ENCODE measurements at places on chromosomes 2 and 18.

DNA sequence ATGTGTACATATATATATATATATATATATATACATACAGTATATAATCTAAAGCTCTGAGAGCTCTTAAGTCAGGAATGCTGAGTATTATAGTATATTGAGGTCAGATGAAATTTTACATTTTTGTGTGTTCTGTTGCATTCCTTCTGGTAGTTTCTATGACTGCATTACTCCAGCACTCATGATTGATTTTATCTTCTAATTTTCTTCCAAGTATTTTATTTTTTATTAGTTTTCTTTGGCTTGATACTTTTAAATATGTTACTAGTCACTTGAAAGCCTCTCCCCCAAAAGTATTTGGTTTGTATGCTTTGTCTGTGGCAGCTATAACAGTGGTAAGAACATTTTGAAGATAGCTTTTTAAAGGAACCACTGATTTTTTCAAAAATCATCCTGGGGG is 25.0 kb downstream of the METTL21A start:
- DNase-seq, result no peak

DNA sequence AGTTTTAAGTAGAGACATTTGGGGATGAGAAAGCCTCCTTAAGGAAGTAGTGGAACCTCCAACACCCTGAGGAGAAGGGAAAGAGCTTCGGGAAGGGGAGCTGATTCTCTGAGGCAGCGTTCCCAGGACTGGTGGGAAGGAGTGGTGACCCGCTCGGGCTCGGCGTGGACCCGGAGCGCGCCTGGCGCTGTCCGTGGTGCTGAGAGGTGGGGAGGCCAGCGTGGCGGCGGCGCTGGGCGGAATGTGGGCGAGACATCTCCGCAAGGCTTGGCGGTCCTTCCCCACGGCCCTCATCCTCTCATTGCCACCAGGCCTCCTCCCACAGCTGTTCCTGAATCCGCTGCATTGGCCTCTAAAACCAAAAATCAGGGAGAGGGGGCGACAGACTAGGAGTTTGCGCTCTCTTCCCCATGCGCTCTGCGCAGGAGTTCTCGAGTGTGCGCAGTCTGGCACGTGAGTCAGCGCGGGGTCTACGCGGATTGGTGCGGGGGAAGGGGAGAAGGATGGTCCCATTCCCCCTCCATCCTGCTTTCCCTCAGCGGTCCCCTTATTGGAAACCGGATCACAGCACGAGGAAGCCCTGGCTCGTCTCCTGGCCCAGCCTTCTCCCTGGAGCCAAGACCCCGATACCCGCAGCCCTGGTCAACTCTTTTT is 857 bp downstream of the RESP18 start:
- peak; percentile 19 for DNase-seq

DNA sequence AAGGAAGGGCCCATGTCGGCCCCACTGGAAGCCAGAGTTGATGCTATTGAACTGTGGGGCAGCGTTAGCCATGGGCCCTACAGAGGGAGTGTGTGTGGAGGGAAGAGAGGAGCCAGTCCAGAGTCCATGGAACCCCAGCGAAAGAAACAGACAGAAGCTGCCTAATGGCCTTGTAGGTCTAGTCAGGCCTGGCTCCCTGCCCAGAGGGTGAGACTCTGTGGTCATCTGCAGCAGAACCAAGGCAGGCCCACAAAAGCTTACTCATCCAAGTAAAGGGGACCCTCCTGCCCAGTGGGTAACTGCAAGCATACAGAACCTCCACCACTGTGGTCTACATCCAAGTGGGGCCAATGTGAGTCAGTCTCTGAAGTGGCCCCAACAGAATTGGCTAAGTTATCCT is 439.8 kb downstream of the TGIF1 start:
- DNase-seq, result no peak

- no peak for DNase-seq
These were observed 57.1 kb downstream of the CYTIP start for GRCh38 chr2:157386747-157387146.

- DNase-seq, result no peak
These were observed 368.7 kb downstream of the ZNF516 start for GRCh38 chr18:76126327-76126726.

DNA sequence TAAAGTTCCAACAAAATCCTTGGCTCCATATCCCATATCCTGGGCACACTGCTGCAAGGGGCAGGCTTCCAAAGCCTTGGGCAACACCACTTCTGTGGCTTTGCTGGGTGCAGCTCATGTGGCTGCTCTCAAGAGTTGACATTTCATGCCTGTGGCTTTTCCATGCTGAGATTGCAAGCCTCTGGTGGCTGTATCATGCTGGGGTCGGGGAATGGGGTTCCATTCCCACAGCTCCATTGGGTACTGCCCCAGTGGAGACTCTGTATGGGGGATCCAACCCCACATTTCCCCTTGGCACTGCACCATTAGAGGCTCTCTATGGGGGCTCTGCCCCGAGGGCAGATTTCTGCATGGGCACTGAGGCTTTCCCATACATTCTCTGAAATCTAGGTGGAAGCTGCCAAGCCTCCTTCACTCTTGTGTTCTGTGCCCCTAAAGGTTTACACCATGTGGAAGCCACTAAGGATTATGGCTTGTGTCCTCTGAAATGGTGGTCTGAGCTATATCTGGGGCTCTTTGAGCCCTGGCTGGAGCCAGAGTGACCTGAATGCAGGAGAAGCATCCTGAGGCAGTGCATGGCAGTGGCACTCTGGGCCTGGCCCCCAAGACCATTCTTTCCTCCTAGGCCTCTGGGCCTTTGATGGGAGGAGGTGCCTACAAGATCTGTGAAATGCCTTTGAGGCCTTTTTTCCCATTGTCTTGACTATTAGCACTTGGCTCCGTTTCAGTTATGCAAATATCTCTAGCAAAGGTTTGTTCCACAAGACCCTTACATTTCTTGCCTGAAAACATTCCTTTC is 107.9 kb downstream of the PTGR3 start:
- no peak for DNase-seq

DNA sequence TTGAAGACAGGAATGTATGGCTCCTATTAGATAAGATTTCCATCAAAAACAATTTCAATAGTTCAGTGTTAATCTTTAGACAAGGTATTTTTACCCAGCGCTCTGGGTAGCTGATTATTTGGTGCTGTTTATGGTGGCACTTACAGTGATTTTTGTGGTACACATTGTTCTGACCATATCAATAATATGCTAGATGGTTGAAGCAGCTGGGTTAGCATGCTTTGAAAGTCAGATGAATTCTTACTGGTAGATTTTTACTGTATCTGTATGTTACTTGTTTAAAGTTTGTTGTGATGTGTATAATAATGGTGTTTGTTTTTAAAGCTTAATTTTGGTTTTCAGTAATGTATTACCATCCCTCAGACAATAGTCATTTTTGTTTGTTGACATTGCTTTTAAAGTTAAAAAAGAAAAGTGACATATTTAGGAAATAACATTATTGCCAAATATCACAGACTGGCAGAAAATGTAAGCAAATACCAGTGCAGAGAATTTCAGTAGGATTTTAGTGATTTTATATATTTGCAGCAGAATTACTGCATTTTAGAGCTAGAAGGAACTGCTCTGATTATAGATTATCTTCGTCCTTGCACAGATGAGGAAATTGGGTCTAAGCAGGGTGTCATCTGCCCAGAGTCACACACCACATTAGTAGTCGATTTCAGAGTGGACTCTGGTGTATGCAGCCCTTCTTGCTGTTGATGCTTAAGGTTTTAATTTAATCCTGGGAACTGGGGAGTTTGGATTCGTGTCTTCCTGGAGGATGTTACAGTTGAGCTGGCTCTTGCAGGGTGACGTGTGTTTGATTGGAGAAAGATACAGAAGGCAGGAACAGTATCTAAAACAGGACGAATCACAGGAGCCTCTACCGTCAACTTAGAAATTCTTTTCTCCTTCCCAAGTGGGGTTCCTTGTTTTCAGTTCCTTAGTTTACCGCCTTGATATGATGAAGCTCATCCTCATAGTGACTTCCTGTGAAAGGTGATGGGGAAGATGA is 6.6 kb downstream of the SOCS6 start:
- DNase-seq, result peak; percentile 19

- DNase-seq, result peak; percentile 84
These were observed 27.6 kb upstream of the MYO1B start for GRCh38 chr2:191217580-191217979.

DNA sequence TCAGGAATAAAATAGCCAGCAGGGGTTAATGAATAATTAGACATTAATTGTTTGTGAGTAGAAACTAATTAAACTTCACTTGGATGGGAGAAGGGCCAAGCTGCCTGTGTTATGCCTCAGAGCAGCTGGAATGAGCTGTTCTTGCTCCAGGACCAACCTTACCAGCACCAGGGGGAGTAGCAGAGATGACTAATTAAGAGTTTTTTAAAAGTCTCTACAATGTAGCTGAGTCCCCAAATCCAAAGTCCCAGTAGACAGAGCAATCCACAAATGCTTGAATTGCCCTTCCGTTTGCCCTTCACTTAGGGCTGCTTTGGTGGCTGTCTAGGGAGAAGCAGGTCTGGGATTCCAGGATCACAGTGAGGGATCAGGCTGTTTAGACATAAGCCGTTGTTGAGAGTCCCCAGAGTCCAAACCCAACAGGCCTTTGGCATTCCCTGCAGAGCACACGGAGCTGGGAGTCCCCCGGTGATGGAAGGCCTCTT is 59.4 kb downstream of the RHOB start:
- DNase-seq, result peak; percentile 39

DNA sequence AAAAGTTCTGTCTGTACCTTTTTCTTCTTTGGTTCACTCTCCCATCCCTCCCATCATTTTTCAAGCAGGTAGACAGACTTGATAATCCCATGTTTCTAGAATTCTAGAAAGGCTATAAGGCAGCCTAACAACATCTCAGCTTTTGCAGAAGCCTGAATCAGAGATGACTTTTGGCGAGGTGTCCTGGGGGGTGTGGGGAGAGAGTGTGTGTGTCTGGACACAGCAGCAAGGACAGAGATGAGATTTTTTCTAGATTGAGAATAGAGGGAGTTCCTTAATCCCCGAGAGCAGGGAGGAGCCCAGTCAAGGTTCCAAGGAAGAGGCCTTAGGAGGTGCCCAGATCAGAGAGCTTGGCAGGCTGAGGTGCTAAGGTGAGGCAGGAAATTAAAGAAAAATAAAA is 22.0 kb upstream of the LAPTM4A start:
- no peak for DNase-seq

- no peak for DNase-seq
These were observed 508.9 kb upstream of the TCF4 start for GRCh38 chr18:56096861-56097260.

- no peak for DNase-seq
These were observed 110.7 kb upstream of the SMAD7 start for GRCh38 chr18:49061239-49061990.

GRCh38 chr2:195658541-195658890 is 1.5 kb downstream of the SLC39A10 start:
- DNase-seq, result no peak

DNA sequence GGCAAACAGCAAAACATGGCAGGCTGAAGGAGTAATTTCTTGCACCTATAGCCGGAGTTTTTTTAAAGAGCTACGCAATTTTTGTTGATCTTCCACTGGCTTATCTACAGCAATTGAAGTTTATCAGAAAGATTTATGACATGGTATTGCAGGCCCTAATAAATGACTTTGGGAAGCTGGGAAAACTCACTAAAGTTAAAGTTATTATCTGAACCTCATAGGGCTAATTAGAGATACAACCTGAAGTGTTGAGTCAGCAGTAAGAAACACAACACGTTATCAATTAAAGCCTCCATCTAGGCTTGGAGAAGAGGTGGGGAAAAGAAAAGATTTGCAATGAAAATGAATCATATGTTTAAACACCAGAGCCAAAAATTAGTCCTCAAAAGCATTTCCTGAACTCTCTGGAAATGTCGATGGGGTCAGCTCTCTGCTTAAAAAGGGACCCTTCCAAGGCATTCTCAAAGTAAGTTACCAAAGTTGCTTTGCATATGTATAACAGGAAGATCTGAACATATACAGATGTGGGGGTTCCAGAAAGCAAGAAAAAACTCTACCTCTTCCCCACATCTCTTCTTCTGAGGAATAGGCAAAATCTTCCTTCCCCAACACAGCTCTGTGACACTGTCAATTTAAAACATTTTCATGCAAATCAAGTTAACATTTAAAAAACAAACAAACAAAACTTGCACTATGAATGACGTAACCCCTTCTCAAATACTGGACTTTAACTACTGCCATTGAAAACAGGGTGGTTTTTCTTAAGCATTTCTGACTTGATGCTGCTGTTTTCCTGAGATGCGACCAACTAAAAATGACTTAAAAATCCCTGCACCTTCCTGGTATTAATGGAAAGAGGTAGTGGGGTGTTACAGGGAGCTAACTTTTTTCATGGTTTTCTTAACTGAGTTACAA is 915.6 kb downstream of the NRXN1 start:
- DNase-seq, result no peak

- no peak for DNase-seq
These were observed 77.2 kb downstream of the C1D start for GRCh38 chr2:67985586-67985985.

- DNase-seq, result no peak
These were observed 57.2 kb upstream of the SPOPL start for GRCh38 chr2:138444411-138444810.

- DNase-seq, result no peak
These were observed 28.2 kb downstream of the MYCN start for GRCh38 chr2:15968280-15969178.

DNA sequence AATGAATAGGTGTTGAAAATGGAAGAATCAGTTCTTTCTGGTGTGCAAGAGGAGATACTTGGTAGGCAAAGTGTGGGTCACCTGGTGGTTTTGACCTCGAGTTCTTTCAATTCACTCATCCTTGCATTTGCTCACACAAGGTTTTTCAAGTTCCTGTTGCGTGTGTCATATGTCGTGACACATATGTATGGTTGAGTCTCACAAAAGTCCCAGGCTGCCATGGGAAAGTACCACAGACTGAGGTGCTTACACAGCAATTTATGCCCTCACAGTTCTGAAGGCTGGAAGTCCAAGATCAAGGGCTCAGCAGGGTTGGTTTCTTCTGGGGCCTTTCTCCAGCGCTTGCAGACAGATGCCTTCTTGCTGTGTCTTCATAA is 64.4 kb downstream of the NCK2 start:
- DNase-seq, result no peak

GRCh38 chr2:164655750-164656149 is 34.5 kb upstream of the GRB14 start:
- DNase-seq, result peak; percentile 16

- DNase-seq, result no peak
These were observed 5.6 kb downstream of the LAMA3 start for GRCh38 chr18:23694637-23695430.

GRCh38 chr2:203904022-203904421 is 32.5 kb upstream of the ICOS start:
- no peak for DNase-seq

GRCh38 chr2:102001767-102002142 is 10.0 kb downstream of the IL1R2 start:
- no peak for DNase-seq

DNA sequence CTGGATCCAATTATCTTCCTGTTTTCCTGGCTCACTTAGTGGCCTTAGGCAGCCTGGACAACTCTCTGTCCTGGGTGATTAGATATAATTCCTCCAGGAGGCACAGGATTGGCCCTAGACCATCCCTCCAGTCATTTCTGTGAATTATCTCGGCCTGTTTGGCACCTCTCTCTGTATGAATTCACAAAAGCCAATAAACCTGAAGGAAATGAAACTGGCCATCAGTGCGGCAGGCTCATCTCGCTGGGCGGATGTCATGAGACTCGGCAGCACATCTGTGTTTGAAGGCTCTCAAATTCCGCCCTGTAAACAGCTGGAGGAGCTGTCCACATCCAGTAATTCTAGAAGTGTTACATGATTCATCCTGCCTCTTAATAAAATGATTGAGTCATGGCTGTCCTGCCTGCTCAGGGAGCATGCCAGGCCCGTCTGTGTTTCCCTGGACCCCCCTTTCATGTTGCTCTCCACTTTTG is 38.6 kb downstream of the ACOXL start:
- no peak for DNase-seq
